ENCODE measurements at places on chromosomes 1 and 21. TPM values are rescaled to one million over a fixed set of nuclear protein-coding genes. Genes with fewer than 3 reads are reported as not detected.

DNA sequence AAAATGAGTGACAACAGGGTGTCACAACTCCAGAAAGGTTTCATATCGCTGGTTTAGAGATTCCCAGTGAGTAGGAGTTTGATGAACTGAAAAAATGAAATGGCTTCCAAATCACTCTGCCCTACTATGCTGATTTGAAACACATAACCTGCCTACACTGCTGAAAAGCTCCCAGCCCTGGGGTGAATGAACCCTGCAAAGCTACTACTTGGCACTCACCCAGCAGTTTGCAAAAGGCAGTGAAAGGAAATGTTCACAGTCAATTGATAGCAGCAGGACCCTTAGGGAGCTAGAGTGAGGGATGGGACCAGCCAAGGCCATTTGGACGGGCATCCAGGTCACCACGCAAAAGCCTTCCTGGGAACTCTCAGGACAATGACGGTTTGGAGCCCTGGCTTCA, 44.4 kb upstream of the SRP9 start:
- DNase-seq, result no peak

DNA sequence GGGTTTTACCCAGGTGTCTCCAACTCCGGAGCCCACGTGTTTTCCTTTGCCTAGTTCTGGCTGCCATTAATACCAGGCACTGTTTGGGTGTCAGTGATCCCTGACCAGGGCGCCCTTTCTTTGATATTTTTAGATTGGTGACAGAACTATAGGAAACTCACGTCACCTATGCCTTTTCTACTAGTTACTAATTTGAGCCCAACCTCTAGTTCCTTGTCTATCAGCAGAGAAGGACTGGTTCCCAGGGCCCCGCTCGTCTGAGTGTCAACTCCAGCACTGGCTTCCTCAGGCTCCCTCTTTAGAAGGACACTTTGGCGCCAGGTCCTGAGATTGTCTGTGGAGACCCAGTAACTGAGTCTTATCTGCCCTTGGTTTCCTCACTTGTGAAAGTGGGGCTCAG, 9.4 kb downstream of the MFN2 start:
- no peak for DNase-seq

LDLRAD1 gene
- total RNA-seq, result 1.6 TPM

OVAAL gene
- total RNA-seq, result not detected

DNA sequence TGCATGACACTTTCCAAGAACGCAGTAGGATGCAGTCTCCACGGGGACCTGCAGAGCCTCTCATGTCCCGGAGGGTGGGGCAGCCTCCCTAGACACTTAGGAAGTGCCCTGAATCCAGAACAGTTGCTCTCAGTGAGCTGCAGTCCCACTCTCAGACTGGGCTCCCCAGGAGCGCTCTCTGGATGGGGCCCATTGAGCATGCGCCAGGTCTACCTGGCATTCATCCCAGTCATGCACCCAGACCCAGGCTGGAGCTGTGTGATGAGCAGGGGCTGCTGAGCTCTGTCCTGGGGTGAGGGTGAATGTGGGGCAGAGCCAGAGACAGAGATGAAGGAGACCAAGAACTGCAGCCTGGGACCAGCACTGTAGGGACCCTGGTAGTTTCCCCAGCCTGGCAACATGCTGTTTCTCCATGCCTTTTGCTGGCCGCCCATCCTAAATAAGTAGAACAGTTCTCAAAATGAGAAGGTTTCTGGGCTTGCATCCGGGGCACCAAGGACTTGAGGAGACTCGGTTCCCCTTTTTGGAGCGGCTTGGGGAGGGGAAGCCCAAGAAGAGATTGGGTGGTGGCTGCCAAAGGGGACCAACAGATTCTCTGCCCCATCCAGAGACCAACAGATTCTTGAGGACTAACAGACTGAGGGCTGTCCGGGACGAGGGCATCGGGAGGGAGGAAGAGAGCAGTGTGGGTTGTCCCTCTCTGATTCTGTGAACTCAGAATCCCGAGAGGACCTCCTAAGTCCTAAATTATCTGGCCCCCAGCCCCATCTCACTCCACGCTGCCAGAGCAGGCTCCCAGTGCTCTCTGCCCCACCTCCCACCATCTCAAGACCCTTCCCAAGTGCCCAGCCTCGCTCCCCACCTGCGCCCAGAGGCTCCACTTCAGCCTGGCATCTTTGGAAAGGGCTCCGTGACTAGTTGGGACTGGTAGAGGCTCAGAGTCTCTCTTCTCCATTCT, 1.0 kb upstream of the PGLYRP4 start:
- no peak for DNase-seq

GRCh38 chr1:71210718-71211117, 129.9 kb upstream of the ZRANB2 start:
- DNase-seq, result no peak

DNA sequence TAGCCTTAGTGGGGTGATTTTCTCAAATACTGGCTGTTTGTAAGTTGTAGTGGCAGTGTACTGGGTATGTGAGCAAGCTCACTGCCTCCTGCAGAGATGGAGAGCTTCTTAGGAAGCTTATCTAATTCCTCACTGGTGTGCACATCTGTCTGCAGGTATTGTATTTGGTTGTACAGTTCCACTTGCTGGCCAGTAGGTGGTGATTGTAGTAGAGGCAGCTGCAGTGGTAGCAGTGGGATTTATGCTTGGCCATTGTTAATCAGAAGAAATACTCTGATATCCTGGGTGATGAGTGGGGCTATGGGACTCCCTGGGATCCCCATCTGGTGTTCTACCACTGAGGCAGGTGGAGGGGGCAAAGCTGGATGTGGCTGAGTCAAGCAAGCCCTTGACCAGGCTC, 276.1 kb upstream of the SPAG17 start:
- no peak for DNase-seq

DNA sequence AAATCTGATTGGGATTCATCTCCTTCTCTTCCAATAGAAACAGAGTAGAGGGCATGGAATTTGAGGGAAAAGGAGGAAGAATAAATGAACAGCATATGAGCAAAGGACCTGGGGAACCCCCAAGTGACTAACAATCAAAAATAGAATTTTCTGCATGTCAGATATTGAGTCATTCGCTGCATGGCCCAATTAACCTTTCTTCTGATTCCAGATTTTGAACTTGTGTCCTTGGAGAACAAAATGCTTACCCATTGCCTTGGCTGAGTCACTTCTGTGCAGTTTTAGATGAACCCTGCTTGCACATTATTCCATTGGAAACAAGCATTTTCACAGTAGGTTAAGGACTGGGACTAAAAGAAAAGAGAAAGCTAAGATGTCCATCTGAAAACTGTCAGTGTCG, 390.5 kb downstream of the ST6GALNAC3 start:
- no peak for DNase-seq

SPRR2G gene
- total RNA-seq, result not detected

CAMK1G gene
- total RNA-seq, result not detected

LRRC38 gene
- total RNA-seq, result not detected

TMEM50A gene
- total RNA-seq, result 59.4 TPM

DNA sequence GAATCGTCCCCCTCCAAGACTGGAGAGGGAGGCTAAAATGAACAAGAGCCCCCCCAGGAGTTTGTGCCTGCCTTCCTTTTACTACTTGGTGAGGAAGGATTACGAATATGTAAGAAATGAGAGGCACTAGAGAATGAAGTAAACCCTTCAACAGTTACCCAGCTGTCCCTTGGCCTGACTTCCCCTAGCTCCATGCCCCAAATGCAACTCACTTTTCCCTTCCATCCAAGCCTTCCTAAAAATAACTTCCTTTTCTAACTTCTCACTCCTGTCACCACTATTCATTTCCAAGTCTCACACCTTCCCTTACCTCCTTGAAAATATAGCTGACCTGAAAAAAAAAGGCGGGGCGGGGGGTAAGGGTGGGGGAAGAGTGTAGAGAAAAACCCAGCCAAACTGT, 96.6 kb upstream of the HNRNPU start:
- DNase-seq, result no peak

- DNase-seq, result no peak
Observed at GRCh38 chr1:178503849-178504248, 7.1 kb upstream of the CLEC20A start.

ATP1A4 gene
- not detected for total RNA-seq

DNA sequence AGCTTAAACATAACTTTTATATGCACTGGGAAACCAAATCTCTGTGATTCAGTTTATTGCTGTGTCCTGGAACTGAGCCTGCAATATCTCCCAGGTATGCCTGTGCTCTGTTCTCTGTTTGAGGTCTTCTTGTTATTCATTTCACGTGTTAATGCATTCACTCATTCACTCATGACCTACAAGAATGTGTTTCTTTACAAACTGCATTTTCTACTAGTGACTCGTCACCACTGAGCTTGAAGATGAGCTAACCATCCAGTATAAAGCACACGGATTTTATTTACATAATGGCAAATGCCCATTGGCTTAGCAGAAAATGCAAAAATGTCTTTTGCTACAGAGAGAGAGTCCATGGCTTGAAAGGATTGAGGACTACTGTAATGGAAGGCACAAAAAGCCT, 75.0 kb upstream of the DUSP10 start:
- DNase-seq, result no peak

RRP15 gene
- total RNA-seq, result 26.1 TPM

NTRK1 gene
- not detected for total RNA-seq

CLIC6 gene
- not detected for total RNA-seq

DNA sequence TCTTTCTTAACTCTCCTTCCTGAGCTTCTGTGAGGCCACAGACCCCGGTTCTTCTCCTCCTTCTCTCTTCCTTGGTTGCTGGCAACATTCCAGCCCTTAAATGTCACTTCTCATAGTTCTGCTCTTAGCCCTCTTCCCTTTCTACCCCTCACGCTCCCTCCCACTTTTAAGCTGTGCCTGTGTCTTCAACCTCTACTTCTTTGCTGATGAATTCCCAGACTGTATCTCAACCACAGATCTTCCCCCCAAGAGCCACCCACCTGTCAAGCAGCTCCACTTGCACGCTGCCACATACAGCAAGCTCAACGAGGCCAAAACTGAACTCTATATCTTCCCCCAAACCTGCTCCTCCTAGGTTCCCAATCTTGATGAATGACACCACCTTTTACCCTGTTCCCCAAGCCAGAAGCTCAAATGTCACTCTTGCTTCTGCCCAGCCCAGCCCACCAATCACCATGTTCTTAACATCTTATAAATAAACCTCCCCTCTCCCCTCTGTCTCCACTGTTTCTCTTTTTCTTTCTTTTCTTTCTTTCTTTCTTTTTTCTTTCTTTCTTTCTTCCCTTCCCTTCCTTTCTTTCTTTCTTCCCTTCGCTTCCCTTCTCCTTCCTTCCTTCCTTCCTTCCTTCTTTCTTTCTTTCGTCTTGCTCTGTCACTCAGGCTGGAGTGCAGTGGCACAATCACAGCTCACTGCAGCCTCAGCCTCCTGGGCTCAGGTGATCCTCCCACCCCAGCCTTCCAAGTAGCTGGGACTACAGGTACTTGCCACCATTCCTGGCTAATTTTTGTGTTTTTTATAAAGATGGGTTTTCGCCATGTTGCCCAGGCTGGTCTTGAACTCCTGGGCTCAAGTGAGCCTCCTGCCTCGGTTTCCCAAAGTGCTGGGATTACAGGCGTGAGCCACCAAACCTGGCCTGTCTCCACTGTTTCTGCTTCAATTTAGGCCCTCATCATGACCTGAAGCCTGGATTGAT, 19.8 kb upstream of the PTP4A2 start:
- peak; percentile 74 for DNase-seq

SPRR1B gene
- not detected for total RNA-seq

- DNase-seq, result no peak
Observed at GRCh38 chr1:160885042-160885441, at the start of gene ITLN1. TSS of gene ITLN1 (minus strand) at chr1:160885180. CDS start at chr1:160884877, 303 bp downstream.

DNA sequence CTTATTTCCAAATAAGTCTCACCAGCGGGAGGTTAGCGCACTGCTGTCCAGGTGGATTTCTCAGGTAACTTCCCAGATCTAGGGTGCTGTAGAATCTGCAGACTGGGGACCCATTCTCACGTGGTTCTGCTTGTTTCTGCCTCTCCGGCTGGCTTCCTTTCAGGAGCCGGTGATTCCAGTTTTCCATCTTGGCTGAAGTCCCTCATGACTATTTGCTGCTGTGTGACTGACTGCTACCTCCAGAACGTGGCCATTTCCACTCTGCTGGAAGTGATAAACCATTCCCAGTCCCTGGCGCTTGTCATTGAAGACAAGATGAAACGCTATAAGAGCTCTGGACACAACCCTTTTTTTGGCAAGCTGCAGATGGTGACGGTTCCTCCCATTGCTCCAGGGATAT, 76.0 kb downstream of the DOP1B start:
- no peak for DNase-seq

DAB1 gene
- not detected for total RNA-seq

COL9A2 gene
- 9.3 TPM for total RNA-seq

BTBD8 gene
- 8.1 TPM for total RNA-seq

- DNase-seq, result no peak
Observed at GRCh38 chr1:112696578-112697314, 10.2 kb downstream of the RHOC start.

CASQ1 gene
- not detected for total RNA-seq
